ENCODE measurements at places on chromosomes 6 and 20.

GRCh38 chr6:116536216-116536621 lies 9.3 kb downstream of the TRAPPC3L start:
- DNase-seq = no peak

DNA sequence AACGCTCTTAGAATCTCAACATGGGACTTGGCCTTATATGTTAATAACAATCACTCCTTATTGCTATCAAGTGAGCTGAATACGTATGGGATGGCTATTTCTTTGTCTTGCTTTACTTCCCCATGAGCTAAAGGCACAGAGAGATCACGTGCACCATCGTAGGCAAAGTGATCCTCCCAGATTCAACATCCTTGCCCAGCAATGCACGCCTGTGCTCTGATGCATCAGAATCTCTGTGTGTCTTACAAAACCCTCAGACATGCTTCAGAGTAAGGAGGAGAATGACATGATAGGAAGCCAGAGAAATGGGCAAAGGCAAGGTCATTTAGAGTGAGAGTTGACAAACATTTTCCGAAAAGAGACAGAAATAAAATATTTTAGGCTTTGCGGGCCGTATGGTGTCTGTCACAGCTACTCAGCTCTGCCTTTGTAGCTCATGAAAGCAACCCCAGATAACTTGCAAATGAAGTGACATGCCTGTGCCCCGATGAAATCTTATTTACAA lies 277.6 kb upstream of the CDH4 start:
- DNase-seq = no peak

GRCh38 chr6:115613488-115613887 lies 447.2 kb downstream of the FRK start:
- no peak for DNase-seq

DNA sequence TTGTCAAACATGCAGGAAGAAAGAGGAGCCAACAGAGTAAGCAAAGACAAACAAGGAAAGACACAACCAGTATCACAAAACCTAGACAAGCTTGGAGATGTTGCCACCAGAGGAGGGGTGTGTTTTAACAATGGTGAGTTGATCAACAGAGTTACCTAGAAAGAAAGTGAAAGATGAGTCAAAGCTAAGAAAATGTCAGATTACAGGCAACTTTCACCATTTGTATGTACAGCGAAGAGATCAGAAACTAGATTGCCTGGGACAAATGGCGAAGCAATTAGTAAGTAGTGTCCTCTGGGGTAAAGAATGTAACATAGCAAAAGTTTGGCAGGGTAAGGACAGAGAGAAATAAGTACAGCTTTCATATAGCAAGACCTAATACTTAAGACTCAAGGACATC lies 51.6 kb upstream of the POU3F2 start:
- no peak for DNase-seq

DNA sequence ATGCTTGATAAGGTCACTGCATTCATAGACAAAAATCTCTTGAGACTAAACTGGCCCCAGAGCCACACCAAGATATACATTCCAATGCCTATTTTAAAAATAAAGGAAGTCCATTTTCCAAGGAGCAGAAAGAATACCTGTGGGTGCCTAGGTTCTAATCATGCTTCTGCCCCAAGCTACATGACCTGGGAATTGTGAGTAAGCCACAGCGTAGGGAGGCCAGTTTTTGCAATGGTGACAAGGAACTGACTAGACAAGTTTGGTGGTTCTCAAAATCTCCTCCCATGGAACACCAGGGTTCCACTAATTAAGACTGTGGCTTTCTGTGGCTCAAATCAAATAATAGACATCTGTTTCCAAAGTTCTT lies 83.3 kb downstream of the GMDS start:
- DNase-seq = no peak

DNA sequence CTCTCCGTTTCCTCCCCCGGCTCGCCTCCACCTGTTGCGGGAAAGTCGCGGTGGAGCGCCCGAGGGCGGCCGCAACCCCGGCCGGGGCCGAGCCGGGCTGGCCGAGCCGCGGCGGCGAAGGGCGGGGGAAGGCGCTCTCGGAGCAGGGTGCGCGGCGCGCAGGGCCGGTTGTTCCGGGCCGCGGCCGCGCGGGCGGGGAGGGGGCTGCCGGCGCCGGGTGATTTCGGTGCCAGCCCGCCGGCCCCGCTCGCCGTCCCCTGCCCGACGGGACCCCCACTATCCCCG lies 235 bp downstream of the MAP7 start:
- DNase-seq = no peak

- DNase-seq = no peak
Measured at GRCh38 chr20:8394308-8394945, 262.4 kb downstream of the PLCB1 start.

DNA sequence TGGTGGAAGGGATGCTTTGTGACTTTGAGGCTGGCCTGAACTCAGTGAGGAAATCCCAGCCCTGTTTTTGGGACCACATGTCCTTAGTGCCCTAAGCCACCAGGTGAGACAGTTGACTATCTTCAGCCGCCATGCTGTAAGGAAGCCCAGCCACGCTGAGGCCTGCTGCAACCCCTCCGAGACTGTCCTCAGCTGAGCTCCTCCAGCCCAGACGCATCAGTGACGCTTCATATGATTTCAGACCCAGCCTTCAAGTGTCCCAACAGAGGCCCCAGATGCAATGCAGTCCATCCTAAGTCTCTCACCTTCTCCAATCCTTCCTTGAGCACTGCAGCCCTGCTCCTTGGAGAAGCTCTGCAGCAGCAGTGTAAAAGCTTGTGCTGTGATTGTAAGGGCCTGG lies 76.2 kb downstream of the NINL start:
- no peak for DNase-seq

GRCh38 chr6:2450546-2450945 lies 205.1 kb upstream of the GMDS start:
- DNase-seq = no peak

- no peak for DNase-seq
Measured at GRCh38 chr6:13673368-13673767, 38.3 kb downstream of the RANBP9 start.

- no peak for DNase-seq
Measured at GRCh38 chr6:40719671-40720374, 132.7 kb upstream of the LRFN2 start.

DNA sequence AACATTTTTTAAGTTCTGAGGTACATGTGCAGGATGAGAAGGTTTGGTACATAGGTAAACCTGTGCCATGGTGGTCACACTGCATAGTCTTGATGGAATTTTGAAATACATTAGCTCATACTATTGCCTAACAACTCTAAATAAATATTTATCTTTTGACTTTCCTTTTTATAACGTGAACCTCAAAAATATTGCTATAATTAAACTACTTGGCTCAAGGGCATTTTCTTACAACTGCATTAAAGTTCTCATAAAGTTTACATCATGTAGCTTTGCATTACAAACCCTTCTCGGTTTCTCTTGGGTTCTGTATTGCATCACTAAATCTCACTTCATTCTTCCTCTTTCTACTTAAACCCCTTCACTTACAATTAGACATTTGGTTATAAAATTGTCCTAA lies 636.0 kb upstream of the PTCHD4 start:
- DNase-seq = no peak

DNA sequence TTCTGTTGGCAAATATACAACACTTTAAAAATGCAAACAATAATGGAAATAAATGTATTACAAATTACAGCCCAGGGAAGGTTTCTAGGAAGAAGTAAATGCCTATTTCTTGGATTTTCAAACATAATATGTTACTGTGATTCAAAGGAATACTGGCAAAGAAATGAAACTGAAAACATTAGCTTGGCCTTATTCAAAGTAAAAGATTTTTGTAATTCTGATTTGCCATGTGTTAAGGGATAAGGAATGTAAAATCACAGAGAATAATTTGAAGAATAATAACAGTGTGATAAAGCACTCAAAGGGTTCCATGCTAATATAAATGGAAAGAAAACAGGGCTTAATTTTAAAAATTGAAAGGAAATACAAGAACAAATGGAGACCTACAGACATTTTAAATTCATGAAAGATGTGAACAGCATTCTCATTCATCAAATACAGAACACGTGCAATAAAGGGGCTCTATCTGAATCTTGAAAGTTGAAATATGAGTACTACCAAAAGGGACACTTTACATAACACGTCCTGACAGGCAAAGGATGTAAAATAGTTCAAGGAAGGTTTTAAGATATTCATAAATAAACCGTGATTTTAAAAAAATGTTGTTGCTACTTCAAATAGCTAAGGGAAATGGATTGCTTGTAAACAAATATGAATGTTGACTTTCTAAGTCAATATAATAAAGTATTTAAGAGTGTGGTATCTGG lies 138.1 kb downstream of the RFPL4B start:
- DNase-seq = no peak

GRCh38 chr6:57423468-57423867 lies 106.0 kb downstream of the PRIM2 start:
- DNase-seq = no peak

DNA sequence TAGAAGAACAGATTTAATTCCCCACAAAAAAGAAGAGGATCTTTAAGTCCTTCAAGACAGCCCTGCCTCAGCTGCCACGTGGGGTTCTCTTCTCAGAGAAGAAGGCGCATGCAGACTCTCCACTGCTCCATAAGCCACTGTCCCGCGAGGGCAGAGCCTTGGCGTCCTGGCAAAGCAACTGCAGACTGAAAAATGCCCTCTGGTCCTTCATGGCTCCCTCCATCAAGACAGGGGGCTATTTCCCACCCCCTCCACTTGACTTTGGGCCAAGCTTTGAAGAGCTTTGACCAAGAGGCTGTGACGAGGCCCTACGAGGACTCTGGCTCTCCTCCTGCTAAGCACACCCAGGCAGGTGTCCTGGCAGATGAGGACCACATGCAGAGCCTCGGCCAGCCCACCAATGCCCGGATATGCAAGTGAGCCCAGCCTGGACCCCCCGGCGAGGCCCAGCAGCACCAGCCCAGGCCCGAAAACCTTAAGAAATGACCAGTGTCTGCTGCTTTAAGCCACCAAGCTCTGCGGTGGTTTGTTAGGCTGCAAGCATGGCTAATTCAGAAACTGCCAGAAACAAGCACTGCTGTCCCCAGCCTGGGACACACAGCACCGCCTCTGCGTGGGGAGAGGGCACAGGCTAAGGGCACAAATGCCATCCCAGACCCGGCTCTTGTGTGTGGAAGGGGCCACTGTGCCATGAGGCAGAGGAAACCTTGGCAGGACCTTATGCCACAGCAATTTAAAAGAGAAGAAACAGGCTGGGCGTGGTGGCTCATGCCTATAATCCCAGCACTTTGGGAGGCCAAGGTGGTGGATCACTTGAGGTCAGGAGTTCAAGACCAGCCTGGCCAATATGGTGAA lies 16.1 kb downstream of the GMEB2 start:
- DNase-seq = no peak

DNA sequence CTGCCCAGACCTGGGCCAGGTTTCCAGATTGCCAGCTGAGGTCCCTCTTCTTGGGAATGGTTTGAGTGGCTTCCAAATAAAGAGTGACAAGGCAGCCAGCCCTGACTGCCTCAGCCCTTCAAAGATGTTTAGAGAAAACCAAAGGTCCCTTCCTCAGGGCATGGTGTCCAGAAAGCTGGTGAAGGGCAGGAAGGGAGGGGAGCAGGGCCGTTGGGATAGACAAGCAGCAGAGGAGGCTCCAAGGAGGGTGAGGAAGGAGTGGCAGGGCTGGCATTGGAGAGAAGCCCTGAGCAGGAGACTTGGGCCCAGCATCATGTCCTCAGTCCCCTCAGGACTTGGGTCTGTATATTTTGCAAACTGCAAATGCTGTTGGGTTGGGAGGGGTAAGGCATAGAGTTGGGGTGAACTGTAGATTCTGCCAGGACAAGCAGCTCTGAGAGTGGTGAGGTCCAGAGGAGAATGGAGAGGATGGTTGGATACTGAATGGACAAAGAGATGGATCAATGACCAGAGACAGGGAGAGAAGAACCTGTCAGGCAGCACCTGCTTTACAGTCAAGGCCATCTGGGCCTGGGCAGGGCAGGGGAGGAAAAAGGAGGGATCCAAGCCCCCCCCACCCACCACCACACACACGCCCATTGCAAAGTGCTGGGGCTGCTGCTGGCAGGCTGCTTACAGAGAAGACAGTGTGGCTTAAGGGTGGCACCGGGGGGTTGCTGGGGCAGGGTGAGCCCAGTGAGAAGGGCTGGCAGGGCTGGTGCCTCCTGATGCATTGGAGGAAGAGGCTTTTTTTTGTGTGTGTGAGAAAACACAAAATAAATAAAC lies 5.5 kb upstream of the DSN1 start:
- DNase-seq = no peak

GRCh38 chr20:17642404-17643269 lies 39.4 kb downstream of the RRBP1 start:
- DNase-seq = no peak

DNA sequence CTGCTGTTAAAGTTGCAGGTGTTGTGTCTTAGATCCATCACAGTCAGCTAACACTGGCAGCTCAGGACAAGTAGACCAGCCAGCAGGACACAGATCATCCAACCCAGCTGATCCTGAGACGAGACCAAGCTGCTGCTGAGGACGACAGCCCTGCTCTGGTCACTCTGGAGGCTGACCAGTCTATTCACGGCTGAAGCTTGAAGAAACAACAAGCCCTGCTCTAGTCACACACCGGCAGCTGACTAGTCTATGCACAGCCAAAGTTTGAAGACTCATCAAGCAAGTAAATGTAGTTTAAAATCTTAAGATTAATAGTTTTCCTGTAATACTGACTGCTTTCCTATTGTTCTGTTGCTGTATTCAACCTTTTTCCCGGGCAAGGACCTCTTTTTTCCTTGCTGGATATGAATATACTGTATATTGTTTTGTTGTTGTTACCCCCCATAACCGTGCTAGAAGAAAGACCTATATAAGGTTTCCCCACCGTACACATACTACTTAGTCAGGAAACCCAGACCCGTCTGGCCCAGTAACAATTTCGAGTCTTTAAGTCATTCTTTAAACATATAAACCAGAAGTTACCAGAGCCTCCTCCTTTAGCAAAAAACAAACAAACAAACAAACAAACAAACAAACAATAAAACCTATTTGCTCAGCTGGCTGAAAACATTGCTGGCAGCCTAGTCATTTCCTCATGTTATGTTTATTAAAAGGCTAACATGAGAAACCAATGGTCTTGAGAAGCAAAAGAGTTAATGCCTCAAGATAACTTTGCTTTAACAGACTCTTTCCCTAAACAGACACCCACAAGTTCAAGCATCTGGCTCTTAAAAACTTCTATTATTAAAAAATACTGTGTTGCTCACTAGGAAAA lies 16.7 kb upstream of the GSTA3 start:
- DNase-seq = no peak

- DNase-seq = no peak
Measured at GRCh38 chr6:57324538-57324937, 7.1 kb downstream of the PRIM2 start.

- no peak for DNase-seq
Measured at GRCh38 chr6:122428781-122429180, 29.3 kb downstream of the HSF2 start.

GRCh38 chr6:99746261-99746895 lies 139.7 kb downstream of the PRDM13 start:
- DNase-seq = peak; percentile 32

GRCh38 chr6:159170999-159171712 lies 2.0 kb downstream of the FNDC1 start:
- DNase-seq = no peak

Data from activated naive CD8-positive, alpha-beta T cell treated with anti-CD3 and anti-CD28 coated beads for 36 hours (primary cell).